Activated CD8-positive, alpha-beta memory T cell treated with anti-CD3 and anti-CD28 coated beads, Interleukin-2, amount 50 U/mL, for 48 hours (primary cell): ENCODE measurements at places on chromosomes 4 and X.

GRCh38 chrX:115642895-115643530 lies 82.0 kb downstream of the PLS3 start:
- DNase-seq, result peak; percentile 45

DNA sequence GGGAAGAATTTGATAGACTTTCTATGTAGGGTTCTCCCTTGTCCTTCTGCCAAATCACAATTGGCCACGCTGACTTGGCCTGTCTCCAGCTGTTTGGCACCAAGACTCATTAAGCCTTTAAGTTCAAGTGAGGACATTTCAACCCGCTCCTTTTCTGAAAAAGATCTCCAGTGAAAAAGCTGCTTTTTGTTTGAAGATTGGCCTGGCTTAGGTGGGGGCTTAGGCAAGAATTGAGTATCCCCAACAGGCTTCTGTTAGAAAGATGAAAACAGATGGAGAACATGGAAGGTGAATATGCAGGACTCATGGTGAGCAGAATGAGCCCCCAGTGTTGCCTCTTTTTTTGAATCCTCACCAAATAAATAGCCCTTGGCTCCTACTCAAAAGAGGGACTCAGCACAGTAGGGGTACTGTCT lies 28.5 kb upstream of the LIMCH1 start:
- DNase-seq, result no peak

- DNase-seq, result peak; percentile 57
These were observed 854 bp downstream of the RNF113A start for GRCh38 chrX:119870626-119871131.

DNA sequence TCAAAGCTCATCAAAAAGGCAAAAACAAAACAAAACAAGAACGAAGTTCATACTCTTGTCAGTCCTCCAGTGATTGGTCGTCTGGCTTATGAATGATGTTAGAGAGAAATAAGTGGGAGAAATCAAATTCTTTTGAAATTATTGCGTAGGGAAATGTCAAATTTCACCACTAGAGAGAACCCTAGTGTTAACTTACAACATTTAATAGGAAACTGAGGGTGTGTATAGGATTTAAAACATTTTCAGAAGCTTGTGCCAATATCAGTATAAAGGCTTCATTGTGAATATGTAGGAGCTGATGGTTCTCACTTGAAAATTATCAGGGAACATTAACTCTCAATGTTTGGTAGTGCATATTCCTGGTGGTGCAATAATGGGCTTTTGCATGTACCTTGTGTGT lies 17.4 kb downstream of the ADH6 start:
- no peak for DNase-seq

DNA sequence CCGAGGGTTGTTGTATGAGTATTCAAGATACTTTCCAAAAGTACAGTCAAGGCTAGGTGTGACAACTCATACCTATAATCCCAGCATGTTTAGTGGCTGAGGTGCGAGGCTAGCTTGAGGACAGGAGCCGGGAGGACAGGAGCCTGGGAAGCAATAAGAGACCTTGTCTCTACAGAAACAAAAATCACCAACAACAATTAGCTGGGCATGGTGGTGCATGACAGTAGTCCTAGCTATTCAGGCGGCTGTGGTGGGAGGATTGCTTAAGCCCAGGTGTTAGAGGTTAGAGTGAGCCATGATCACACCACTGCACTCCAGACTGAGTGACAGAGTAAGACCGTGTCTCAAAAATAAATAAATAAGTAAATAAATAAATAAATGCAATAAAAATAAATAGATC lies 91.6 kb downstream of the TLL1 start:
- no peak for DNase-seq

DNA sequence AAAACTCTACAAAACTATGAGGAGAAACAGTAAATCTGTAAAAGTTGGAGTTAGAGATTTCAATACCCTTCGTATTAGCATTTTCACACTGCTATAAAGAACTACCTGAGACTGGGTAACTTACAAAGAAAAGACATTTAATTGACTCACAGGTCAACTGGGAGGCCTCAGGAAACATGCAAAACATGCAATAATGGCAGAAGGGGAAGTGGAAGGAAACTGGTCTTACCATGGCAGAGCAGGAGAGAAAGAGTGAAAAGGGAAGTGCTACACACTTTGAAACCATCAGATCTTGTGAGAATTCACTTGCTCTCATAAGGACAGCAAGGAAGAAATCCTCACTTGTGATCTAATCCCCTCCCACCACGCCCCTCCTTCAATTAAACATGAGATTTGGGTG lies 949.9 kb downstream of the TECRL start:
- no peak for DNase-seq

DNA sequence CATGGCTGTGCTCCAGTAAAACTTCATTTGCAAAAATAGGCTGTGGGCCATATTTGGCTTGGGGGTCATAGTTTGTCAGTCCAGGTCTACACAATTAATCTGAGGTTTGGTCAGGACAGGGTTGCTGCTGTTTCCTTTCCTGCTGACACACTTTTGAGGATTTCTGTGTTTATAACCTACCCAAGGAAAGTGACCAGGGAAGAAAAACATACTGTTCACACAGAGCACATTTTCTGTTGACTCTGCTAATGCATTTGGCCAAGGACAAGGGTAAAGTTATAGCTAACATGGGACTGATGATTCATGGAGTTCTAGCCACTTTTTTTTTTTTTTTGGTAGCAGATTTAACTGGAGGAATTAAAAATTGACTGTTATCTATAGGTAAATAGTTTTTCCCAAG lies 43.9 kb upstream of the GEMIN8 start:
- DNase-seq, result no peak

- DNase-seq, result no peak
These were observed 306.5 kb upstream of the TECRL start for GRCh38 chr4:64715741-64716140.

GRCh38 chrX:50705042-50705441 lies 109.0 kb downstream of the SHROOM4 start:
- no peak for DNase-seq

- DNase-seq, result no peak
These were observed 56.1 kb downstream of the FAM193A start for GRCh38 chr4:2592572-2592971.

- no peak for DNase-seq
These were observed 61.4 kb downstream of the ZXDA start for GRCh38 chrX:57848857-57849256.

DNA sequence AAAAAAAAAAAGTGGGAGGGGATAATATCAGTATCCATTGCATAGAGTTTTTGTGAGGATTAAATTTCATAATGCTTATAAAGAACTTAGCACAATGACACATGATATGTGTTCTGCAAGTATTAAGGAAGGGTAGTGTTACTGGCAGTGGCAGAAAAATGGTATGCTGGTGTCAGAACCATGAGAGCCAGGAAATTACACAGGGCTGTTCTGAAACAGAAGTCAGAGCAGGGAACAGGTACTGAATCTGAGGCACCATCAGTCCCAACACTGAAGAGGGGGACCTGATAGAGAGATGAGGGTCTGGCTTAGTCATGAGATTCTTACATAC lies 601.1 kb upstream of the GRIA3 start:
- no peak for DNase-seq

DNA sequence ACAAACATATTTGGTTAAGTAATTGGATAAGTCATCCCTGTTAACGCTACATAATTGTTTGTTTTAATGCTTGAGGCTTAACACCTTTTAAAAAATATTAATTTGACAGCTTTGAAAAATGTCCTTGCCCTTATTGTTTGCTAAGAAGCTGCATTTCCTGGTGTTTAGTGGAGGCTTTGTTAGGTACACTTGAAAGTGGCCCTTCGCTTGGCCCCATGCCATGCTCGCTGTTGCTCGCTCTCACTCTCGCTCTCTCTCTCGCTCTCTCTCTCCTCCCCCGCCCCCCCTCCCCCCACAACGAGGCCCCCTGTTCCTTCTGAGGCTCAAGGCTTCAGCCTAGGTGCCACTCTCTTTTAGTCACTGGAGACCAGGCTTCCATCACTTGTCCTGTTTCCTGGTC lies 139.6 kb downstream of the DCLK2 start:
- DNase-seq, result no peak

DNA sequence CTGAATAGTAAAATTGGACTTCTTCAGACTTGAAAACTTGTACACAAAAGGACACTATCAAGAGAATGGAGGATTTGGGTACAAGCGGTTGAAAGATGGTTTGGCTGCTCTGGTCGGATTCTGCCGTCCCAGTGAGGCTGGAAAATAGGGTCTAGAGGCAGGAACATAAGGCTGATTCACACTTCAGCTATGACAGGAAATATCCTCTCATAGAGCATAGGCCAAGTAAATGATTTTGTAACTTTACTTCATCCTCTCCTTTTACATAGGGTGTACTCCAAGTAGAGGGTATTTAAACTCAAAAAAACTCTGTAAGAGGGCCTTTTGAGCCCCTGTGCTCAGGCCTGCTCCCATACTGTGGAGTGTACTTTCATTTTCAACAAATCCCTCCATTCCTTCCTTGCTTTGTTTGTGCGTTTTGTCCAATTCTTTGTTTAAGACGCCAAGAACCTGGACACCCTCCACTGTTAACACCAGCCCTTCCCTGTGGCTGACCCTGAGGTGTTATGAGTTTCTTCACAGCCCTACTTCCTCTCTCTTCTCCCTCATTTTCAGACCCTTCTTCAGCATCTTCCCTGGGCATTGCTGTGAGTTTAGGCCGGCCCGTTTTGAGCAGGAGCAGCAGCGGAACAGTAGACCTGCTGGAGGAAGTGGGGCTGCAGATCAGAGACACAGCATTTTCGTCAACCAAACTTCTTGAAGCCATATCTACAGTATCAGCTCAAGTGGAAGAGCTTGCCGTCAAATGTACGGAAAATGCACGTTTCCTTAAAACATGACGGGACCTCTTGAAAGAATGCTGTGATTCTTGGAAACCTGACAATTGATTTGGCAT lies 7.2 kb downstream of the PGAM4 start:
- no peak for DNase-seq
